Forelimb muscle (tissue), 1 donor: ENCODE measurements at places on chromosomes 7 and 10.

DNA sequence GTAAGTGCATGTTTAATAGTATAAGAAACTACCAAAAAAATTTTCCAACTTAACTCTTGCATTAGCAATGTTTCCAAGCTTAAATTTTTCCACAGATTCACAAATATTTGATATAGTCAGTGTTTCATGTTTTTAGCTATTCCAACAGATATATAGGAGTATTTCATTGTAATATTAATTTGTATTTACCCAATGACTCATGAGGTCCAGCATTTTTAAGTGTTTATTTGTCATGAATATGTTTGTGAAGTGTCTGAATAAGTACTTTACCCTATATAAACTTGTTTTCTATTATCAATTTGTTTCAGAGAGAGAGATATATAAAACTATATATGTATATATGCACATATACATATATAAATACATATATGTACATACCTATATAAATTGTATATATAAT is 71.0 kb downstream of the SEMA3D start:
- no peak for DNase-seq

DNA sequence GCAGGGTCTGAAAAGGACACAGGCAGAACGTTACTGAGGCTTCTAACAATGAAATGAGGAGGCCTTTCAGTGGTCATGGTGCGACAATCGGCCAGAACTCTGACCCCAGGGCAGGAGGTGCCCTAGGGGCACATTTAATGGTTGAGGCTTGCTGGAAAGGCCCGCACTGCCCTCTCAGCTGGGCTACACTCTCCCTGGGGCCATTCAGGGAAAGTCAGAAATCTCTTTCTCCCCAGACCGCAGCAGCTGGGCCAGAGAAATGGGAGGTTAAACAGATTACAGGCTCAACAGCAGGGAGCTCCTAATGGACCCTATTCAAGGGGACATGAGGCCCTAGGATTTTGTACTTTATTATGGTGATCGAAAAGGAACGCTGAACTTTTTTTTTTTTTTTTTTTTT is 85.6 kb upstream of the FGFR2 start:
- DNase-seq = no peak

DNA sequence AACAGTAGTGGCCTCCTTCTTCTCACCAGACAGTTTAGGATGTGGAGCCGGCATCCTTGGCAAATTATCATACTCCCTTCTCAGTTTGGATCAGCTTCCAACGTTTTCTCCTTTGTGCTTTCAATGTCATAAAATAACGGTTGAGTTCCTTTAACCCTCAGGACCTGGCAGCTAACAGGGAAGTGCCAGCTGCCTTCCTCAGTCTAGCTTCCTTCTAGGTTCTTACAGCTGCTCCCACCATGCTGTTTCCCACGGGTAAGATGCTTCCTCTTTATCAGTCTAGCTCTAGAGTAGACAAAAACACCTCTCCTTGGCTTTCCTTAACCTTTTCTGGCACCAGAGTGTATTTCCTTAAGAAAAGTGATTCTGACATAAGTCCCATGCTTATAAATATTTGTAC is 33.2 kb downstream of the BLVRA start:
- peak; percentile 5 for DNase-seq

DNA sequence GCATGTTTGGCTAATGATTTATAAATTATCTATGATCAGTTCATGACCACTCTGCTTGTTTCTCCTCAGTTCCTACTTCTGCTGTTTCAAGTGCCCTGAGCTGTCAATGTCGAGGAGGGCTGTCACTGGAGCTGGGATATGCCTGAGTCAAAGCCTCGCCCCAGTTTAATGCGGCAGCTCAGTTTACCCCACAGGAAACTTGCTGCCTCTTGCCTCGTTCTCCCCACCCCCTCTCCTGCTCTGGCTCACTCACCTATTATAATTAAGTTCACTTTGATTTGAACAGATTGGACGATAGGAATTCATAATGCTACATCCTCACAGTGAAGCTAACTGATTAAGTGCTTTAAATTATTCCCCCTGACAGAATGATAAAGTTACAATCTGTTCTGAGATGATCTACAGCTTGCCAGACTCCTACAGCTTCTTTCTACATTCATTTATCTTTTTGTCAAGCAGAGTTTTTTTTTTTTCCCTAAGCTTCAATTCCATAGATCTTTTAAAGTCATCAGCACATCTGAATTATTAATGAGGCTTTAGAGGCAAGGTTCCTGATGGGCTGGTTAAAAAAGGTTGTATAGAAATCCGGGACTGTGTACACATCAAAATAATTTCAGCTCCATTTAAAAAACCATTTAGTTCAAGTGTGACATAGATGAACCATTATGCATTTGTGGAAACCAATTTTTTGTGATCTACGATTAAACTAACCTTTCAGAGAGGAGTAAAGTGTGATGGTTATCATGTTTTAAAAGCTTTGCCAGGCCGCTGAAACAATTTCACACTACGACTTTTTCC is 758.3 kb downstream of the KCNMA1 start:
- no peak for DNase-seq

GRCh38 chr10:128050936-128051335 is 75.3 kb downstream of the MKI67 start:
- no peak for DNase-seq

DNA sequence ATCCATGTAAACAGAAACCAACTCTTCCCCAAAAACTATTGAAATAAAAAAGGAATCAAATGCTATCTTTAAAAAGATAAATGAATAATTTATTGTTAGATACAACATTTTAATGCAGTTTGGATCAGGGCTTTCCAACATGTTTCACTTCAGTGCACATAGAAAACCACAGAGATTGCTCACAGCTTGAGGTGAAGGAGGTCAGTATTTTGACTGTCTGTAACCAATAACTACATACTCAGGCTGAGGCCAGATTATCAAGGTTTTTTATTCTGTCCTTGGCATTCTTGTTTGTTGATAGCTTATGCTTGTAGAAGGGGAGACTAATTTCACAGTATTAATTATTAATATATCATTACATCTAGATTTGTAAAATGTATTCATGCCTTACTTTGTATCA is 195.5 kb downstream of the PRKG1 start:
- DNase-seq = no peak

DNA sequence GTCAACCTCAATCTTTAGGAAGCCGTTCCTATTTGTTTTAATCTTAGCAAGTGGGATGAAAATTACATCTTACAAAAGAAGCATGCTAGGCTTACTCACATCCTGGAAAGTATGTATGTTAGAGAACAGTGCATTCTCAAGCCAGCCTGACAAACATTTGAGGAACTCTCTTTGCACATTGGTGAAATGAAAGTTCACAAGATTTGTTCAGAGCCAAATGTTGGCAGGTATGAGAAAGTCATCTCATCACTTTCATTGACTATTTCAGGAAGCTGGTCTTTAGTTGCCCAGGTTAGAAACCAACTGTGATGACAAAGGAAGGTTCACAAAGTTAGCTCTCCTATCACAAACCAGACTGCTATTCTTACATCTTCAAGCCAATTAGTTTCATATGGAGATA is 57.1 kb downstream of the ABCB1 start:
- DNase-seq = no peak
